Activated T-cell treated with anti-CD3 and anti-CD28 coated beads for 1 hour (primary cell): ENCODE measurements at places on chromosomes 11 and 22.

- no peak for DNase-seq
Observed at GRCh38 chr22:43447380-43447779, 35.6 kb downstream of the MPPED1 start.

- DNase-seq, result no peak
Observed at GRCh38 chr11:19602891-19603290, 109.7 kb upstream of the NAV2 start.

- no peak for DNase-seq
Observed at GRCh38 chr11:48081151-48082010, 101.0 kb downstream of the PTPRJ start.

GRCh38 chr11:14907411-14908213 is 15.6 kb upstream of the CYP2R1 start:
- peak; percentile 82 for DNase-seq

- DNase-seq, result no peak
Observed at GRCh38 chr11:20112291-20113148, 47.8 kb downstream of the DBX1 start.

- DNase-seq, result no peak
Observed at GRCh38 chr11:82960779-82961143, 59.2 kb downstream of the DDIAS start.

- DNase-seq, result no peak
Observed at GRCh38 chr11:23789938-23790371, 706.9 kb upstream of the LUZP2 start.

DNA sequence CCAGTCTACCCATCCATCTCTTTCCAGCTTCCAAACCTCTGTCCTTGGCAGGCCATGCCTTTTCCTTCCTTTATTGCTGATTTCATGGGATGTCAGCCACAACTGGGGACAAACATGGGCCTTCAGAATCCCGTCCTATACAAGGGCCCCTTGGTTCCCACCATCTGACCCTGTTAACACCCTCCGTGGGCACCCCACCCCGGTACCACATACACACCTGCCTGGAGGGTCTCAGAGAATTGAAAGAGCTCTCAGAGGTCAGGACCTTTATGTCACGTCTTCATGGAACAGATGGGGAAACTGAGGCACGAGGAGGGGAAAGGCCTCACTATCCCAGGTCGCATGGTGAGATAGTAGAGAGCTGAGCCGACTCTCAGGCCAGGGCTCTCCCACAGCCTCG is 53.0 kb downstream of the MPPED1 start:
- no peak for DNase-seq

DNA sequence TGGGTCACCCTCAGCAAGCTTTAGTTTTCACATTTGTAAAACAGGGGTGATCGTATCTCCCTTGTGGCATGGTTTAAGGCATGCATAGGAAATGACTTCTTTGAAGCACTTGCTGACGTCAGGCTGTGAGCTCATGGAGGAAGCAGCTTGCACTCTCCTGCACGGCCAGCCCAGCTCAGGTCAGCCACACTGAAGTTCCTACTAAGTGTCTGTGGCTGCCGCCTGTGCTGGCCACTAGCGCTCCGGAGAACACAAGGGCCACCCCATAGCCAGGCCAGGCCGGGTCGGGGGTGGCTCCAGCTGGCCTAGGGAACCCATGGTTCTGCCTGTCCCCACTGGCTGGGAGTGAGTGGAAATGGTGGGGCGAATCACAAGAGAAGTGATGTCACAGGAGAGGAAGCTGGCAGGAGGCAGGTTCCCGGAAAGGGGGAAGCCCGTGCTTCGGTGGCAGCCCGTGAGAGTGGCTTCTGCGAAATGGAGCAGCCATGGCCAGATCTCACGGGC is 28.2 kb downstream of the KCTD17 start:
- DNase-seq, result peak; percentile 55

DNA sequence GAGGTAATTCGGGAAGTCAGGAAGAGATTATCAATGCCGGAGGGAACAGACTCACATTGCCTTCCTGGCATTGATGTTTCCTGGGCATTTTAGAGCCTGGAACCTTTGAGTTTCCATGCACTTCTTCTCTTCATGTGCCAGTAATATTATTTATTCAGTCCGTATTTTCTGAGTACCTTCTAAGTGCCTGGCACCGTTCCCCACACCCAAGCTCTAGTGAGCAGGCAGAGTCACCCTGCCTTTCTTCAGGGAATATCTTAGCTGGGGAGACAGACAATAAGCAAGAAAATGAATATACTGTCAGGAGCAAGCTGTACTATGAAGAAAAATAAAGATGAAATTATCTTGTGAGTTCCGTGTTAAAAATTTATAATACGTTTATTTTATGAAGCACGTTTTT is 136.2 kb upstream of the SEZ6L start:
- DNase-seq, result no peak

- DNase-seq, result no peak
Observed at GRCh38 chr11:71140206-71140919, 112.0 kb downstream of the SHANK2 start.

DNA sequence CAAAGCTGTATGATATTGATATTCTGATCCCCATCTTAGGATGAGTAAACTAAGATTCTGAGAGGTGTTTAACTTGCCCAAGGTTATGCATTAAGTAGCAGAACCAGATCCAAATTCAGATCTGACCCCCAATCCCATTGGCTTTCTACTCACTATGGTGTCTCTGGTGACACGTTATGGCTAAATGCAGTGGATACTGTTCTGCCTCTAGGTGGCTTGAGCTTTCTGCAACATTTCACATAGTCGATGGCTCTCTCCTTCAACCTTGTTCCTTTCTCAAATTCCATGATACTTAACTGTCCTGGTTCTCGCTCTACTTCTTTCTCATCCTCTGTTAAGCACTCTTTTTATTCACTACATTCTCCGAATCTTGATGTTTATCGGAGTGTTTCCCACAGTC is 9.4 kb downstream of the C11orf97 start:
- DNase-seq, result no peak

DNA sequence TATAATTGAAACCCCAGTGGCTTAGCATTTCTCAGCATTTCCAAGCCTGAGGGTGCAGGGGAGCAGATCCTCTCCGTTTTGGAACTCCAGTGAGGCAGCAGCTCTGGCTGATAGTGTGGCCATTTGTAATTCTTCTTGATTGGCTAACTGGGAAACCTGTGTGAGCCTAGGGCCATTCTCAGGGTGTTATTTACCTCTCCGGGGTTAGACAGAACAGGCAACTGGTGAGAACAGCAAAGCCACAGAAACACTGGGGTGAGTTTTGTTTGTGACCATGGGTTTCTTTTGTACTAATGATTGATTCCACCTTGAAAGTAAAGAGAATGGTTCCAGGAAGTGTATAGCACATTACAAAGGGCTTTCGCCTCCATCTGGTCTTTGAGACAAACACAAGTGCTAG is 2.4 kb upstream of the OR4X2 start:
- no peak for DNase-seq

DNA sequence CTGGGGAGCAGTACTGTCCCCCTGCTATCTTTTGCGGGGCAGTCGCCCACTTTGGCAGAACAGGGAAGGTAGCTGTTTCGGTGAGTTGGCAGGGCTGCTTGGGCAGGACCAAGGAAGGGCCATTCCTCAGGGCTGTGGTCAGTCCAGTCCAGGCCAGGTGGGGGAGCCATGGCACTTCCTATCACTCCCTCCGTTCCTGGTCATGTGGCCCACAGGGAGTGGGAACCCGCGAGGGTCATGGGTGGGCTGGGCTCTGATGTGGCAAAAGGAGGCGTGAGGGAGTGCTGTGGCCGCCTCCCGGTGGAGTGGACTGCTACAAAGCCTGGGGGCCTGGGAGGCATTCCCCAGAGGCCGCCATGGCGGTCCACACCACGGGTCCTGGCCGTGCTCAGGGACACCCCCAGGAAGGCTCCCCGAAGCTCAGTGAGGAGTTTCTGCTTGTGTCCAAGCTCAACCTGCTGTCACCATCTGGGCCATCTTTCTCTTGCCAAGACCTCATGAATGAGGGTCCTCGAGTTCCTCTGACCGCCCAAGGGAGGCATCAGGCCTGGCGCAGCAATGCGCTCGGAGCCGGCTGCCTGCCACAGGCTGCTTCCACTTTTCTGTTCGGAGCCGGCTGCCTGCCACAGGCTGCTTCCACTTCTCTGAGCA is 11.9 kb downstream of the CHID1 start:
- DNase-seq, result no peak
